ENCODE measurements at places on chromosomes 7 and 10.

DNA sequence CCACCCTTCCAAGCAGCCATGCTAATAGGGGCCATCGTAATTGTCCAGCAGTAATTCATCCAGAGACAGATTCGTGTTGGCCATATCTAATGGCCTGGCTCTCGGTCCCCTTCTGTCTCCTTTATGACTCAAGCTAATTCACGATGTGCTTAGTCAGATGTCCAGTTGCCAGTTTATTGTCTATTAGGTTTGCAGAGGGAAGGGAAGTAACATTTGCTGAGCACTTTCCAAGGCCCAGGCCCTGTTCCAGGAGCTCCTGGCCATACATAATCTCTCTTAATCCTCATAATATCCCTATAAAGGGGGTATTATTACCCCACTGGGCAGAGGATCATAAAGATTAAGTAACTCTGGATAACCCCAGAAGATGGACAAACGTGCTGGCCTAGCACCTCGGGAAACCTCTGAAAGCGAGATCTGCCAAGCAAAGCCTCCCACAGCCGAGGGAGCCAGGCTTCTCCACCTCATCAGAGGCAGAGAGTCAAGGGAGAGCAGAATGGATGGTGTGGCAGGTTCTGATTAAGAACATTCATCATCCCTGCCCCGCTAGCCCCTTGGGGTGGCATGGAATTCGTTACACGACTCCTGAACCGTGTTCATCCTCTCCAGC, 153.7 kb downstream of the PLXNA4 start:
- DNase-seq: no peak

- DNase-seq: no peak
These were observed 54.6 kb downstream of the FHIP2A start for GRCh38 chr10:114876169-114876568.

DNA sequence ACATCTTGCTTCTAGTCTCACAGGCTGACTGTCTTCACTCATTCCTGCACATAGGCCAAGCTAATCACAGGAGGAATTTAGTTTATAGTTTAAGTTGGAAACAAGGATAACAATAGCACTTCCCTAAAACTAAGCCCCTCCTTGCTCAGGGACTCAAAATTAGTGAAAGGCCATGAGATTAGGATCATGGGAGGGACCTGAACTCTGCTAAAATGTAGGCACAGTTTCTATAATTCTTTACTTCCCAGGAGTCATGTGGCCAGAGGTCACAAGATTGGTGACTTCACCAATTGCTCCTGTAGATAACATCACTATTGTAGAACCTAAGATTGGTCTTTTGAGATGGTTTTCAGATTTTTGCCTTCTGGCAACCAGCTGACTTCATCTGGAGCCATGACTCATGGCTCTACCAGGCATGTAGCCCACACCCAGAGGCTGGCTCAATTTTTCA, 14.8 kb upstream of the UPP1 start:
- DNase-seq: no peak

DNA sequence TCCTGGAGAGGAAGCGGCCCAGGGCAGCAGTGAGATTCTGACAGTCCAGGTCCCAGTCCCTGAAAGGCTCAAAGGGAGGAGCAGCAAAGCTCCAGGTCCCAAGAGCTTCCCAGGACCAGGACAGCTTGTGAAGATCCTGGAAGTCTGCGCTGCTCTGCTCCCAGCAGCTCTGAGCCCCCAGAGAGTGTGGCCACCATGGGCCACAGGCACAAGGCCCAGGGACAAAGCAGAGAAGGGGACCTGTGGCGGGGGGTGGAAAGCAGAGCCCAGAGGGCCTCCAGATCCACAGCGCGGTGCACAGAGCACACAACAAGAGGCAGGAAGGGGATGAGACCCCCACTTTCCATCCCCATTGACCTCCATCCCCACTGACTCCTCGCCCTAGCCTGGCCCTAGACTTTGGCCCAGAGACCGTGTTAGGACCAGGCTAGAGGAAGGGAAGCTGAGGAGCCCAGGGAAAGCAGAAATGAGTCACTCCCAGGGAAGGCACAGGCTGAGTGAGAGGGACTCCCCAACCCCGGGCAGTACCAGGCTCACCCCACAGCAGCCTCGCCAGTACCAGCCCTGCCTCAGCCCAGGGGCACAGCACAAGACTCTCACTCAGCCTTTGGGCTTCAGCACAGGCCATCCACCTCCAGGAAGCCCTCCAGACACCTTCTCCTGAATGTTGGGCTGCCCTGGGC, 75.5 kb downstream of the GRID1 start:
- no peak for DNase-seq

DNA sequence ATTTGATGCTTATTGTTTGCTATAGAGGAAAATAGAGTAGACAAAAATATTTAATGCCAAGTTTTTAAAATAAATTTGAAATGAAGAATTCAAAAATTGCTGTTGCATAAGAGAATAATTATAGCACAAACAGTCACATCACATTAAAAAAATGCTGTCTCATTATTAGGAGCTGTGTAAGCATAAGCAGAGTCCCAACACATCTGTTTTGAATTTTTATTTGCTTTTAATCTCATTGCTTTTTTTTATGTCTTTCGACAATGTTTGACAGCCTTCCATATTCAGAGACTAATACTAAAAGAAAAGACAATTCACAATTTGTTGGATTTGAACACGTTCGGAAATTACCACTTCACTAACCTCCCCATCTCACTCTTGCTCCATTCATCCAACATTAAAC, 143.5 kb downstream of the TFPI2 start:
- no peak for DNase-seq

GRCh38 chr10:42954766-42955492, 121.9 kb upstream of the RET start:
- no peak for DNase-seq

Data from NCI-H1694 treated with DMSO at 0.1 percent for 48 hours (cell line).